ENCODE measurements at places on chromosomes 11 and 22.

- no peak for DNase-seq
Measured at GRCh38 chr11:71095294-71095850, 157.0 kb downstream of the SHANK2 start.

DNA sequence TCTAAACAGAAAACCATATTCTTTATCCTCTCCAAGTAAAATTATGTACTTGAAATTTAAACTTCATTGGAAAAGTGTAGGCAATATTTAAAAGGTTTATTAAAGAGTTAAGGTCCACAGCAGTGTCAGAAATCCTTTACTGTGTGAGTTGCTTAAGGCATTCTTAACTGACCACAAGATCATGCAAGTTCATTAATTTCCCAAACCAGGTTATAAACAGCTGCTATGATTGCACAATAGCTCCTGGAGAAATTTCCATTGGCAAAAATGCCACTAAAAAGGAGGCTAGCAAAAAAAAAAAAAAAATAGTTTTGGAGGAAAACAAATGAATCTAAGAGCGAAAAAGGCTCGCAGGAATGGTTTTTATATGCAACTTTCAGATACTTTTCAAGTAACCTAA lies 106.2 kb downstream of the ETS1 start:
- no peak for DNase-seq

DNA sequence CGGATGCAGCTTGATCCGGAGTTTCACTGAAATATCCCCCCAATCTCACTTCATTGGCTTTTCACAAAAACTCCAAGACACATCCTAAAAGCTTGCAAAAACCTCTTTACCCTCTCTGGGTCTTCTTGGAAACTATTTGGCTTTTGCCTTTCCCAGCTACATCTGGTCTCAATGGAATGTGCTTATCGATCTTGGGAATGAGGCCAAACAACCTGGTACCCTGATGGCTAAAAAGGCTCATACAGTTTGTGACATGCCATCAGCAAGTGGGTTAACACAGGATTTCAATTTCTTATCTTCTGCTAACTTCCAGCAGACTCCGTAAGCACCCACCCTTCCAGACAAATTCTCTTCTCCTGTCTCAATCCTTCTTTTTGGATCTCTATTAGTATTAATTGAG lies 45.9 kb upstream of the TEAD1 start:
- no peak for DNase-seq

DNA sequence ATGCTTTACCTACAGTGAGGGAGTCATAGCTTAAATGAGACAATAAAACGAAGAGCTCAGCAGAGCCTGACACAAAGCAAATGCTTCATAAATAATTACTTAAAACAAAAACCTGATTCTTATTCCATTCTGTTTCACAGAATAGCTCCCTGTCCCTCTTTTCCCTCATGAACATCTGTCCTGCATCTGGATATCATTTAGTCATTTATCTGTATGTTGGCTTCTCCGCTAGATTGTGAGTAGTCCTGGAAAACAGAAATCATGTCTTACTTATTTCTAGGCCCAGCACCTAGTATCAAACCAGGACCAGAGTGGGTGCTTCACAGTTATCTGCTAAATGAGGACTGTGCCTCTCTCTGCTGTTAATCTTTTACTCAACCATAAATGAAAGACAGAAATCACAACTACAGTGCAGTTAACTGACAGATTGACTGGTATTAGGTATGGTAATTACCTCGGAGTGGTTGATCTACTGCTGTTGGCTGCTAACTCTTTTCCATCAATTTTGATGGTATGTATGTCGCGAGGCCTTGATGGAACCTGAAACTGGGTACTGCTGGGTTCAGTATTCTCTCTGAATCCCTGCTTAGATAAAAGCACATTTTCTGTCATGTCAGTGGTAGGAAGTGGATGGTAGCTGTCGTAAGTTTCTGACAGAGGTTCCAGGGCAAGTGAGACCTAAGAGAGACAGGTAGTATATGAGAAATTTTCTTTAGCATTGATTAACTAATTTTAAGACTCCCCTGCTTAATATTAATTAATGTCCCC lies 31.5 kb downstream of the C2CD3 start:
- DNase-seq = no peak

DNA sequence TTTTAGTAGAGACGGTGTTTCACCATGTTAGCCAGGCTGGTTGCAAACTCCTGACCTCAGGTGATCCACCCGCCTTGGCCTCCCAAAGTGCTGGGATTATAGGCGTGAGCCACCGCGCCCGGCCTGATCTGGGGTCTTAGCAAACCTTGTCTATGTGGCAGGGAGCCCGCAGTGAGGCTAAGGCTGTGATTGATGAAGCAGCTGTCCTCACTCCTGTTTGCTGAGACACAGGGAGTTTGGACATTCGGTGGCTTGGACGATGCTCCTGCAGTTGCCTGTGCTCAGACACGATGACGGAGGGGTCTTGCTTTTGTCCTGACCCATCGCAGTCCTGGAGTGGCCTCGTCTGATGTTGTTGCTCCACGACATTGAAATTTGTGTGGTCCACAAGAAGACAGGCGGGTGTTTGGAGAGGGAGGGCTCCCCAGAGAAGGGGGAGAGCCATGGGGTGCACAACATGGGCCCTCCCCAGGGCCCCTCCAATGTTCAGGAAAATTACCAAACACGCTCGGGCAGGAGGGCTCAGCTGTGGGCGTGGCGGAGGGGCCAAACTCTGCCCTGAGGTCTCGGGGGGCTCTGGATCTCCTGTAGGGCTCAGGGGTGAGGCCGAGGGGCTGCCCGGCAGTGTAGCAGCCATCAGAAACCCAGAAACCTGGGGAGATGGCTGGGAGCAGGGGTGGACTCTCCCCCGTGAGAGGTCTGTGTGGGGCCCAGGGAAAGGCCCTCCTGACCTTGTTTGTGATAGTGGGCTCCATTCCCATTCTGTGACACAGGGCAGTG lies 41.8 kb upstream of the PRR5 start:
- no peak for DNase-seq

- no peak for DNase-seq
Measured at GRCh38 chr11:12768726-12769673, 94.8 kb downstream of the TEAD1 start.

DNA sequence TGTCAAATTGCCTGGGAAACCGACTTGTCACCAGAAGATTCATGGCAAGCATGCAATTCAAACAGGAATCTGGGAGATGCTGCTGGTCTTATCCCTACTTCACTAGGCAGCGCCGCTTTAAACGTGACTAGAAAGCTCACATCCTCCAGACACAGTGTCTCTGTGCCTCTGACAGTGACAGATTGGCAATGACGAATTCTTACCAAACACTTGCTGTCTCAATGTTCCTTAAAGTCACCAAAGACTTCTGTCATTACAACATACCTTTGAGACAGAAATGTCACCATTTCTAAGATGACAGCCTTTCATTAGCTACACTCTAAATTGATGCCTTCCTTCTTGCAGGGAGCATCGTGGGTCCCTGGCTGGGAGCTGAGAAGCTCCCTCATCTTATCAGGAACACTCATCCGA lies 197.8 kb downstream of the CWF19L2 start:
- DNase-seq = no peak

GRCh38 chr22:22428222-22429098 lies 80.1 kb downstream of the ZNF280B start:
- DNase-seq = no peak

DNA sequence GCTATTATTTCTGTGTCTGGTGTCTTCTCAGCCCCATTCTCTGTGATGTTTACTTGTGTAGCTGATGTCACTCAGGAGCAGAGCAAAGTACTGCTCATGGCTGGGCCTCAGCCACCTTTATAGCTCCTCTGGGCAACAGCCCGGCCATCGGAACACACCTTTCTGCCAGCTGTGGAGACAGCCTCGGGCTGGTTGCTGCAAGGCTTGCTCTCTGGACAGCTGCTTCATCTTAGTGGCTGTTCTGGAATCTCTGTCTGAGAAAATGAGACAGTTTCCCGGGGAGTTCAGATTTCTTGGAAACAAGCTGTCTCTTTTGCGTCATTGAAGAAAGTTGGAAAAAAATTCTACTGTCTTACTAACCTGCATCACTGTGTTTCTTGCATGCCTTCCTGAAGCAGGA lies 20.0 kb downstream of the THY1 start:
- no peak for DNase-seq

- no peak for DNase-seq
Measured at GRCh38 chr11:2932850-2933251, 3.6 kb upstream of the PHLDA2 start.

- DNase-seq = no peak
Measured at GRCh38 chr11:86058360-86058759, 10.5 kb downstream of the PICALM start.

DNA sequence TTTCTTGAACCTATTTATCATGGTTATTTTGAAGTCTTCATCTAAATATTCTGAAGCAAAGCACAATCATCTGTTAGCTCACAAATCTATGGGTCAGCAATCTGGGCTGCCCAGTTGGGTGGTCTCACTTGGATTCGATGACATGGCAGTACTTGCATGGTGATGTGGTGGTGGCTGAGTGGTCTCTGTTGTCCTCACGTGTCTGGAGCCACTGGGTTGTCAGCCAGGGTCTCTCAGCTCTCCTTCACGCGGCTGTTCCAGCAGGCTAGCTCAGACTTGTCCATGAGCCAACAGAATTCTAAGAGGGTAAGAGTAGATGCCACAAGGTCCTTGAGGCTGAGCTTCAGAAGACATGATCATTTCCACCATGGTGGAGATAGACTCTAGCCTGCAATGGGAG lies 66.4 kb upstream of the KCNQ1OT1 start:
- DNase-seq = no peak

GRCh38 chr11:61045271-61045670 lies 57.0 kb upstream of the CD5 start:
- no peak for DNase-seq

DNA sequence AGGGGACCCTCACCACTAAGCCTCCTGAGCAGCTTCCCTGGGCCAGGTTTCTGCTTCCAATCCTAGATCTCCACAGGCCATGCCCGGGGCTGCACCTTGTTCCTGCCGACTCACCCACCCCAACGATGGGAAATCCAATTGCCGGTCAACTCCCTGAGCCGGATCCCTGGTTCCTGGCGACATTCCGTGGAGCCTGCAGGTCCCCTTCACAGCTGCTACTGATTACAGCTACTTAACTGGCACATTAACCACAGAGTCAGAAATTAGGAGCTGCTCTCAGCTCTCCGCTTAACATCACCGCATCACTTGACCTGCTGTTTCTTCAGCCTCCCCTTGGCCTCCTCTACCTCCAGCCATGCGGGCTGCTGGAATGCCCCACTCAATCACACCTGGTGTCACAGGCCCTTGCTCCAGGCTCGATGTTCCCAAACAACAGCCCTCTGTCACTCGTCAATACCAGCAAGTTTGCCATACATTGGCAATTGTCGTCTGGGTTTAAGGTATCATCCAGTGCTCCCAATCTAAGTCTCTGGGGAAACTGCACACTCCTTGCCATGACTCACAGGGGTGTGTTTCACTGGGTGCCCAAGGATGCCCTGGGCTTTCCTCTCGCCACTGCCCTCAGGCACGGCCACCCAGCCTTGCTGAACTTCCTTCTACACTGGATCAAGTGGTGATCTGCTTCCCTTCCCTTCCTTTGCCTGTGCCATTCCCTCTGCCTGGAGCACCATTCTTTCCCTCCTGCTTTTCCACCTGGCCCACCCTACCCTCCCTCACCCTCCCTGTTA lies 181.0 kb downstream of the MN1 start:
- DNase-seq = no peak

DNA sequence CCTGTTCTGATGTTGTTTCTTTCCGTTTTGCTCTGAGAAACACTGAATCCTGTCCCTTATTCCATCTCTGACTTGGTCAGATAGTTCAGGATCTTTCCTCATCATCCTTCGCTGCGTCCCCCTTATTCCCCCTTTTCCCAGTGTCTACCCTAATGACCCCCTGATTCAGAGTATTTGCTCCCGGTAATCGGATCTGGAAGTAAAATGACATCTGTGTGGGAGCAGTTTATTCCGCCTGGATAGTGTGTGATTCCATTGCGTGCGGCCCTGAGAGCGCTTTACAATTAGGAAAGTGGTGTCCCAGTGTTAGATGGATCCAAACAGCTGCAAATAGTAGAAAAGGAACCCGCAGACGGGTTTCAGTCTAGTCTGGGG lies 606 bp downstream of the DRG1 start:
- no peak for DNase-seq

GRCh38 chr11:120215634-120216033 lies 4.8 kb downstream of the OAF start:
- DNase-seq = no peak

- no peak for DNase-seq
Measured at GRCh38 chr11:81497202-81497804, 1236.4 kb downstream of the FAM181B start.

GRCh38 chr11:69364921-69365320 lies 71.0 kb downstream of the MYEOV start:
- no peak for DNase-seq

Data from stimulated activated CD8-positive, alpha-beta memory T cell treated with anti-CD3 and anti-CD28 coated beads, Interleukin-12 subunit alpha, Interleukin-12 subunit beta, amount 100 ng/mL, for 1 hour (primary cell).